ENCODE measurements at places on chromosomes 2 and 18.

GRCh38 chr2:168159754-168160585, 87.4 kb downstream of the STK39 start:
- DNase-seq: no peak

DNA sequence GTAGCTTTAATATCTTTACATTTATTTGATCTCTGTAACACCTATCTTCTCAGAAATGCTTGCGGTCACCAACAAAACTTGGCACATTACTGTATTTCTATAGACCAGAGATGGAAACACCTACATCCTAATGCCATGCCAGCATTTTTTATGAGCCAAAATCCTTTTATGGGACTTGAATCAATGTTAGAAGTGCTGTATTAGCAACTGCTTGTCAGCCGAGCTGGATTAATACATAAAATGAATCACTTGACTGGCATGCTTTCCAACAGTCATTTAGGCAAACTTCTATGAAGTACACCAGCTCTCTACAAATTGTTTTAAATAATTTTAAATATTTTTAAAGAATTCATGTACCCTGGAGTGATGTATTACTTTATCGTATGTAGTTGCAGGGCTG, 272.9 kb upstream of the NRP2 start:
- DNase-seq: peak; percentile 65

- DNase-seq: no peak
Observed at GRCh38 chr2:62339837-62340236, 143.9 kb downstream of the B3GNT2 start.

DNA sequence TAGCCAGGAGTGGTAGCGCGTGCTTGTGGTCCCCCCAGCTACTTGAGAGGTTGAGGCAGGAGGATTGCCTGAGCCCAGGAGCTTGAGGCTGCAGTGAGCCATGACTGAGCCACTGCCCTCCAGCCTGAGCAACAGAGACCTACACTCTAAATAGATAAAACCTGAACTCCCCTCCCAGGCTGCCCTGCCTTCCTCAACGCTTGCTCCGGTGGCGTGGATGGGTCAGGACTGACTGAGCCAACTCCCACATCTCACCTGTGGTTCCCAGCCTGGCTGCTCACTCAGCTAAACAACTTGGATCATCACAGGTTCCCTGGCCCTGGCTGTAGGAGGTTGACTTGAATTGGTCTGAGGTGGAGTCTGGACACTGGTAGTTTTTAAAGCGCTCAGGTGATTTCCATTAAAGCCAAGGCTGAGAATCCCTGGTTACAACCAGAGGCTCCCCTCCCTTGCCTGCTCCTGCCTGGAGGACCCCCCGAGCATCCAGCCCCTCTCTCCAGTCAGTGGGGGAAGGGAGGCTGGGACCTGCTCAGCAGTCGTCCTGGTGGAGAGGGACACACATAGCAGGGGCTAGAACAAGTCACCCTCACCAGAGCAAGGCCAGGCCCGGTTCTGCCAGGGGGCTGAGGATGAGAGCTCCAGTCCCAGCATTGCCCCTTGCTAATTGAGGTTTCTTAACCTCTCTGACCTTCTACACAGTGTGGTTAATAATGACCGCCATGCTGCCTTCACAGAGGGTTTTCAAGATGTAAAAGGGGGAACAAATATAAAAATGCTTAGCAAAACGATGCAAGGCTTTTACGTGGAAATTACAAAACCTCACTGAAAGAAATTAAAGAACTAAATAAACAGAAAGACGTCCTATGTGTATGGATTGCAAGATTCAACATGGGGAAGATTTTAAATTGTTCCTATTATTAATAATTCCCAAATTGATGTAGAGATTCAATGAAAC, 46.9 kb upstream of the TAF1B start:
- DNase-seq: no peak

DNA sequence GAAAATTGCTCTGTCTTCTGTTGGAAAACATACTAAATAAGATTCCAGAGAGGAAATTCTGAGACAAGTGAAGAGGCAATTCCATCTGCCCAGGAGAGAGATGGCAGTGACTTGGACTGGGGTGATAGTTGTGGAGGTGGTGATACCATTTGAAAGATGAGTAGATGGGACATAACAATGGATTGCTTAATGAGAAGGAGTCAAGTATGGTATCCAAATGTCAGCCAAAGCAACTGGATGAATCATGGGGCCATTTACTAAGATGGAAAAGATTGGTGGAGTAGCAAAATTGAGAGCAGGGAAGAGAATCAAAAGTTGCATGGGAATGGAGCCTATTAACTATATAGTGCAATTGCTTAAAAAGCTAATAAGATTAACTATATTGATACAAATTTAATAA, 222.1 kb downstream of the ETAA1 start:
- no peak for DNase-seq

DNA sequence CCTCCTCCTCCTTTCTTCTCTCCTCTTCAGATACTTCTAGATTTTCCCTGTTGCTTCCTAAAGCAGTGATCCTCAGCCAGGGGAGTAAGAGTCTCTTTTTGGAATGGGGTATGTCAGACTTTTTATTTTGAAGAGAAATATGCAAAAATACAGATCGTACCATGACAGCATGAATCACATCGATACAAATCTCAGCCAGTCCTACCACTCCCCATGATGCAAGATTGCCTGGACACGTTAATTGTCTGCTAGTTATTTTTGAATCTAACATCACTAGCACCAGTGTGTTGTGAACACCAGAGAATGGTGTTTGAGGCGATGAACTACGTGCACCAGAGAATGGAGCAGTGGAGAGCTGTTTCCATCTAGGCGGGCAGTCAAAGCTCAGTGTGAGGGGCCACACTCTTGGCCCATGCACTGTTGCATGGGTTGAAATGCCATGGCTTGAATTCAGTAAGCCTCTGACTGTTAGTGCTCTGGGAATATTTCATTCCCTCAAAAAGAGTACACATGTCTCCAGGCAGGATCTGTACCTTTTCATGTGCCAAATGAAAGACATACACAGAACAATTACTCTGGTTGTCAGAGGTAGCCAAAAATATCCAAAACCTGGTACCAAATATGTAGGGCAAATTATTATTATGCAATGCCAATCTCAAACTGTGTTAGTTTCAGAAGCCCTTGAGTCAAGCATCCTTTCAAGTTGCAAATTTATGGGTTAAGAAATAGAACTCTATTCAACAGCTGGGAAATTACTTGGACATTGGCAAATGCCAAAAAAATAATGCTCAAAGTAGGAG, 46.3 kb upstream of the RALBP1 start:
- DNase-seq: no peak

- DNase-seq: no peak
Observed at GRCh38 chr2:240078631-240079030, 25.3 kb upstream of the OR6B3 start.

All from fibroblast of upper back skin (primary cell).